ENCODE measurements at places on chromosomes 7 and 10.

GRCh38 chr10:98675902-98676301 is 229.2 kb upstream of the HPS1 start:
- no peak for DNase-seq

DNA sequence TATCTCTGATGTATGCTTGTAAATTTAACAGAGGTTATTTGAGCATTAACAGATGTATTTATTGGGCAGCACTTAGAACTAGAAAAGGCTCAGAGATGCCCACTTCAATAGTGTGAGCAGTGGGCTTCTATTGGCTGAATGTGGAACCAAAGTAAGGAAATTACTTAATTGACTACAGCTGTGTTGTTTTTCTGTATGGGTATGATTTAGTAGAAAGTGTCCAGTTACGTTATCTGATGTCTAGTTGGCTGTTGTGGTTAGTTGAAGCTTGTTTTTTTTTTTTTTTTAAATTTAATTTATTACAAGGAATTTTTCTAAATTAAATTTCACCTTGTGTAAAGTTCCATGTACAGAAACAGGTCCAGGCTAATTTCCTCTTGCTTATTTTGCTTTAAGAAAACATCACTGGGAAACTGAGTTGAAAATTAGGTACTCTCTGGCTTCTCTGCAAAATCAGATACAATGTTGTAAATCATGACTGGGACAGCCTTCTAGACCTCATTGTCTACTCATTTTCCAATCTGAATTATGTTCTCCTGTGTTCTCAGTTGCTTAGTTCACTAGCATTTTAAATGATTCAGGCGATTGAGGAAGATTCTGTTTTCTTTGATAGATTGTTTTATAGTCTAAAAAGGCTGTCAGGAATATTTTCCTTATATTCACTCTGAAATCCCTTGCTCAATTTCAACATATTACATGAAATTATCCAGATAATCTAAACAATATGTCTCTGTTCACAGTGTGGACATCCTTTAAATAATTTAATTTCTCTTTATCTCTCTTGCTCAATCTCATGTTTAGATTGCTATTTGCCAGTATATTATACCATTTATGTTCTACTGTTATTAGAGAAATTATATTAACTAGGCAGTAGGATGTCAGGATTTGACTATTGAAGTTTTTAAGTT is 53.0 kb downstream of the PHF14 start:
- no peak for DNase-seq

GRCh38 chr7:26937306-26937705 is 72.9 kb upstream of the SKAP2 start:
- no peak for DNase-seq

DNA sequence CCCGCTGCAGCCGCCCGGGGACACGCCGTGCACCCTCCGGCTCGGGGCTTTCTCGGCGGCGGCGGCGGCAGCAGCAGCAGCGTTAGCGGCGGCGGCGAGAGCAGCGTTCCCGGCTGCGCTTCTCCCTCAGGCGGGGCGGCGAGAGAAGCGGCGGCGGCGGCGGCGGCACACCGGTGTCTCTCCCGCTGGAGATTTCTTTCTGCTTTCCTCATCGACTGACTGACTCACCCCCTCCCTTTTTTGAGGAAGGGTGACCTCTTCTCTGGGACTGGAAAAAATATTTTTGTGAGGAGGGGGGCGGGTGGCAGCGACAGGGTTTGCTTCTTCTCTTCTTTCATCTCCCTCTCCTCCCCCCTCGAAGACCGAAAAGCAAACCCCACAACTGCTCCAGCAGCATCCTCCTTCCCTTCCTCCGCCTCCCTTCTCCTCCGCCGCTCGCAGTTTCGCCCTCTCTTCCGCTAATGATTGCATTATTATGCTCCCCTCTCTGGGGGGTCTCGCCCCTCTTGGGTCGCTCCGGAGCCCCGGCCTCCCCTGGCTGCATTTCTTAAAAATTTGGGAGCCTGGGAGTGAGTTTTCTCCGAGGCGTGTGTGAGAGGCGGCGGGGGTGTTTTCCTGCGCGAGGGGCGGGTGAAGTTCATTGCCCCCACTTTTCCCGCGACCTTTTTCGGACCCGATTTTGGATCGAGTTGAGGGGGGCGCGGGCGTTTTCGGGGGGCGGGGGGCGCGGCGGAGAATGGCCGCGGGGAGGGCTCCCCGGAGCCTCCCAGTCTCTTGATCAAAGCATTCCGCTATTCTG is 411 bp downstream of the AUTS2 start:
- DNase-seq = no peak

- DNase-seq = no peak
Measured at GRCh38 chr7:16975712-16976111, 93.9 kb upstream of the AGR3 start.

Data from activated CD8-positive, alpha-beta memory T cell treated with anti-CD3 and anti-CD28 coated beads for 48 hours (primary cell).